ENCODE measurements at places on chromosomes 7 and 10. TPM values are rescaled to one million over a fixed set of nuclear protein-coding genes. Genes with fewer than 3 reads are reported as not detected.

DNA sequence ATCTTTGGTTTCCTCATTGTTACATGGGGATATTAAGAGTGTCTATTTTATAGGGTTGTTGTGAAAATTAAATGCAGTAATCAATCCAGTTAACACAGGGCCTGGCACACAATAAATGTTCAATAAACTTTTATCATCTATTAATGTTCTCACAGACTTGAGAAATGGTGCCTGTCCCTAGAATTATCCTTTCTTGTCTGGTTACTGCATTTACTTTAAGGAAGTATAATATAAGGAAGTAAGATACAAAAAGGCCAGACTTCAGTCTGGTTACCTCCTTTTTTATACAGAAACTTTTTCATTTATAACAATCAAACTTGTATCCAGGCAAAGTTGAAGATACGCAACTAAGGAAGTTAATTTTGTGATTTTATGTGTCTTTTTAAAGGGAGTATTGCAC is 117.0 kb downstream of the LHFPL3 start:
- no peak for DNase-seq

DNA sequence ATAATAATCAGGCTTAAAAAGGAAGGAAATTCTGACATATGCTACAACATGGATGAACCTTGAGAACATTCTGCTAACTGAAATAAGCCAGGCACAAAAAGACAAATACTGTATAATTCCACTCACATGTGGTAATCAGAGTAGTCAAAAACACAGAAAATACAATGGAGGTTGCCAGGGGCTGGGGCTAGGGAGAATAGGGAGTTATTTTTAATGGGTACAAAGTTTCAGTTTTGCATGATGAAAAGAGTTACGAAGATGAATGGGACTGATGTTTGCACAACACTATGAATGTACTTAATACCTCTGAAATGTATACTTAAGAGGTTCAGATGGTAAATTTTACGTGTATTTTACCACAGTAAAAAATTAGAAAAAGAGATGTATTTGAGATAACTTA is 145.6 kb downstream of the DOCK4 start:
- no peak for DNase-seq

- no peak for DNase-seq
These were observed 114.3 kb downstream of the FAM53B start for GRCh38 chr10:124629842-124630241.

Gene LBX1
- not detected for total RNA-seq
